ENCODE measurements at places on chromosomes 5 and 9. TPM values are rescaled to one million over a fixed set of nuclear protein-coding genes. Genes with fewer than 3 reads are reported as not detected.

Gene TUSC1
- total RNA-seq: 0.32 TPM

Gene TXNDC8
- not detected for total RNA-seq

Gene OCLN
- total RNA-seq: 0.34 TPM

Gene PTGS1
- total RNA-seq: 0.27 TPM

Gene NRARP
- total RNA-seq: 1.5 TPM

Gene GPR150
- total RNA-seq: 0.54 TPM

Gene SERF1A
- total RNA-seq: 4.1 TPM

Gene CATSPER3
- 1.5 TPM for total RNA-seq

Gene COL23A1
- not detected for total RNA-seq

Gene CER1
- not detected for total RNA-seq

Gene DND1
- 3.9 TPM for total RNA-seq

Gene BSPRY
- total RNA-seq: 11.4 TPM

Gene PCDHB4
- total RNA-seq: not detected

Gene FAM13B
- 31.2 TPM for total RNA-seq

Gene GLRA1
- not detected for total RNA-seq

Gene CDH12
- not detected for total RNA-seq

Gene HMCN2
- not detected for total RNA-seq

Gene EPB41L4A
- 1.4 TPM for total RNA-seq

Gene NOXA1
- total RNA-seq: 0.80 TPM

Gene SLC6A18
- total RNA-seq: not detected

Gene SHOC1
- total RNA-seq: not detected

Gene FBN2
- total RNA-seq: not detected

Gene LCN1
- not detected for total RNA-seq

Gene NPR3
- not detected for total RNA-seq

Gene RNF208
- total RNA-seq: 4.3 TPM

Gene GALNT12
- 4.0 TPM for total RNA-seq

Gene OGN
- total RNA-seq: not detected

Gene REEP2
- 1.1 TPM for total RNA-seq

Gene PPP3R2
- total RNA-seq: not detected

Gene FOXD4
- total RNA-seq: 0.20 TPM

Gene ADCY2
- not detected for total RNA-seq

Gene RAB3C
- total RNA-seq: not detected

Gene FAM221B
- not detected for total RNA-seq

Gene BHMT2
- not detected for total RNA-seq

Gene SPINK4
- not detected for total RNA-seq

Gene TNFSF15
- total RNA-seq: 3.9 TPM

Gene ADAMTSL2
- total RNA-seq: not detected

Gene GNA14
- total RNA-seq: not detected

Gene DHX29
- total RNA-seq: 21.1 TPM

Gene DBN1
- total RNA-seq: 6.0 TPM

Gene IRX2
- not detected for total RNA-seq

Gene RALGPS1
- total RNA-seq: 3.8 TPM

Gene TRIM36
- 0.39 TPM for total RNA-seq

Gene NCS1
- 1.0 TPM for total RNA-seq

Gene HDAC3
- 77.6 TPM for total RNA-seq

Gene ANKDD1B
- 0.39 TPM for total RNA-seq

Gene ACOT12
- total RNA-seq: not detected

Gene ARHGEF28
- not detected for total RNA-seq

Gene LCN10
- 0.07 TPM for total RNA-seq

Gene C5orf58
- not detected for total RNA-seq

Data from T-helper 1 cell treated with Interleukin-12 subunit alpha and Interleukin-12 subunit beta and Interleukin-4 antibody, amounts not matched to agents 30 ng/mL and 1 ng/mL, for 36 hours (primary cell).